ENCODE measurements at places on chromosomes 3 and 15.

- no peak for DNase-seq
These were observed 33.0 kb downstream of the LRRC2 start for GRCh38 chr3:46533091-46533490.

GRCh38 chr15:47786371-47786770 is 69.1 kb downstream of the SEMA6D start:
- DNase-seq = no peak

DNA sequence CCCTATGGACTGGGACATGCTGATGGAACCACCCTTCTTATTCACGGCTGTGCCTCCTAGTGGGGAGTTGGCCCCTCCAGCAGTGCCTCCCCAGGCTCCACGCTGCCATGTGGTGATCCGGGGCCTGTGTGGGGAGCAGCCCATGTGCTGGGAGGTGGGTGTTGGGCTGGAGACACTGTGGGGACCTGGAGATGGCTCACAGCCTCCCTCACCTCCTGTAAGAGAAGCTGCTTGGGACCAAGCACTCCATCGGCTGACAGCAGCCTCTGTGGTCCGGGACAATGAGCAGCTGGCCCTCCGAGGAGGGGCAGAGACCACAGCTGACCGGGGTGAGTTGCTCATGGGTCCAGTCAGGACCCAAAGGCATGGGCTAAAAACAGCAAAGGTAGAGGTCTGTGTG is 9.1 kb downstream of the ALG3 start:
- DNase-seq = no peak

DNA sequence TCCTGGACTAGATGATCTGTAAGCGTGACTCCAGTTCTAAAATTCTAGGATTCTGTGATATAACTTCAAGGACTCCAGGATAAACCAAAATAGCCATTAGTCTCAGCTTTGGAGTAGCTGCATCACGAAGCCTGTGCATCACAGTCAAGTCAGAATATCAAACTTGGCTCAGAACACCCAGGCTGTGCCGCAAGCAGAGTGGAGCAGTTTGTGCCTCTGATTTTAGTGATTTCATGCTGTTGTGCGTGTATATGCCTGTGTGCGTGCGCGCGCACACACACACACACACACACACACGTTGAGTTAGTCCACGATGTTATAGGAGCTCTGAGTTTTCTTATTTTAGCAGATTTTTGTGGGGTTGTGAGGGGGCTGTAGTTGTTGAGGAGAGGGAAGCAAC is 356.6 kb upstream of the KCNH8 start:
- no peak for DNase-seq

GRCh38 chr15:65377976-65378366 is at the start of gene IGDCC3:
Gene IGDCC3 (minus strand): TSS chr15:65378002. CDS start chr15:65377788, 214 bp downstream.
- DNase-seq = peak; percentile 62

DNA sequence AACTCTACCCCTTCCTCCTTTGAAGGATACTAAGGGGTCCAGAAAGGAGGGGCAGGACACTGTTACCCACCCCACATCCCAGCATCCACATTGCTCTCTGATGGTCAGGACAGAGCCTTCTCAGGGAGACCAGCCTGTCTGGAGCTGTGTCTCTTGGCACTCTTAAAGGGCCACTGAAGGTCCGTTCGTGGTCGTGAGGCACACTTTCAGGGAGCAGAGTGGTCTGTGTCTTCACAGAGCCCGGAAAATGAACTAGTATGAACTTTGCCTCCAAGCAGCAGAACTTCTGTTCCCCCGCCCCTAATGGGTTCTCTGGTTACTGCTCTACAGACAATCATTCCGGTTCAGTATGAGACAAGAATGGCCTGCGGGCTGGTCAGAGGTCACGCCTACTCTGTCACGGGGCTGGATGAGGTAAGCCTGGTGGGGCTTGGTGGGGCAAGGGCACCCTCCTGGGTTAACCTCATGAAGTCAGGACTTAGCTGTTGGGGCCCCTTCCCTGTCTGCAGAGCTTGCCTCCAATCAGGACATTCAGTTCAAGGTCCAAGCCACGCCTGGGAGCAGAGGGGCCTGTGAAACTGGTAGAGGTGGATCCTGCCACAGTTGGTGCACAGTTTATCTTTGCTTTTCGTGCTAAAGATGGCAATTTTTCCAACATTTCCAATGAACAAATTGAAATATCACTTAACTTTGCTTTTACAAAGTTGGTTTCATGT is 33.2 kb downstream of the CAPN3 start:
- DNase-seq = no peak

GRCh38 chr15:57692709-57693108 is 13.8 kb upstream of the POLR2M start:
- no peak for DNase-seq

DNA sequence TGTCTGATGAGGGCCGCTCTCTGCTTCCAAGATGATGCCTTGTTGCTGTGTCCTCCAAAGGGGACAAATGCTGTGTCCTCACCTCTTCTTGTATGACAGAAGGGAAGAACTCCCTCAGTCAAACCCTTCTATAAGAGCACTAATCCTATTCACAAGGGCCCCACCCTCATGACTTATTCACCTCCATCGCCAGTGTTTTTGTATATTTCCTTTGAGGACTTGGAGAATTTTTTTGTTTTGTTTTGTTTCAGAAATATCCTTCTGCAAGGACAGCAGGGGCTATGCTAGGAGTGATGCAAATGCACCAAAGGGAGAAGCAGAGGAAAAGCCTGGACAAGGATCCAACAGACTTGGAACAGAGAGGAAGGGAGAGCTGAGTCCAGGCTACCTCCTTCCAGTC is 214.4 kb downstream of the TLE3 start:
- no peak for DNase-seq

DNA sequence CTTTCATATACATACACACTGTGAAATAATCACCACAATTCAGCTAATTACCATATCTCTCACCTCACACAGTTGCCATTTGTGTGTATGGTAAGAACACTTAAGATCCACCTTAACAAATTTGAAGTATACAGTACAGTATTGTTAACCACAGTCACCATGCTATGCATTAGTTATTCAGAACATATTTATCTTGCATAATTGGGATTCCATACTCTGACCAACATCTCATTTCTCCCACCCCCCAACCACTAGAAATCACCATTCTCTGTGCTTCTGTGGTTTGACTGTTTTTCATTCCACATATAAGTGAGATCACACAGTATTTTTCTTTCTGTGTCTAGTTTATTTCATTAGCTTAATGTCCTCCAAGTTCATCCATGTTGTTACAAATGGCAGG is 247.7 kb upstream of the CTNNB1 start:
- DNase-seq = no peak

- no peak for DNase-seq
These were observed 15.1 kb downstream of the EHD4 start for GRCh38 chr15:41957021-41957897.

DNA sequence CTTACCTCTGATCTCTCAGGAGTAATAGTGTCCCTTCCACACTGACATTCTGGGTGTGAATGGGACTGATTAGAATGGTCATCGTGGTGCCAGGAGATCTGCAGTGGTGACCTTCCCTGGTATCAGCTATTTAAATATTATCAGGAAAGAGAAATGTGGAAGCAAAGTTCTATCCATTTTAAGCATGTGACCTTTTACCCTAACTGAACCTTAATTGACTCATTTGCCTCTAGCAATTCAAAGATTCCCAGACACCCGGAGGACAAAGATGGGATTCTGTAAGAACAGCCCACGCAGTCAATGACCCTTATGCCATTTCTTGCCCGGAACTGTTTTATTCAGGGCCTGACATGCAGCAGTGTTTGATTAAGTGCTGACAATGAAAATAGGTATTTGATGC is 10.3 kb downstream of the LIPC start:
- no peak for DNase-seq

DNA sequence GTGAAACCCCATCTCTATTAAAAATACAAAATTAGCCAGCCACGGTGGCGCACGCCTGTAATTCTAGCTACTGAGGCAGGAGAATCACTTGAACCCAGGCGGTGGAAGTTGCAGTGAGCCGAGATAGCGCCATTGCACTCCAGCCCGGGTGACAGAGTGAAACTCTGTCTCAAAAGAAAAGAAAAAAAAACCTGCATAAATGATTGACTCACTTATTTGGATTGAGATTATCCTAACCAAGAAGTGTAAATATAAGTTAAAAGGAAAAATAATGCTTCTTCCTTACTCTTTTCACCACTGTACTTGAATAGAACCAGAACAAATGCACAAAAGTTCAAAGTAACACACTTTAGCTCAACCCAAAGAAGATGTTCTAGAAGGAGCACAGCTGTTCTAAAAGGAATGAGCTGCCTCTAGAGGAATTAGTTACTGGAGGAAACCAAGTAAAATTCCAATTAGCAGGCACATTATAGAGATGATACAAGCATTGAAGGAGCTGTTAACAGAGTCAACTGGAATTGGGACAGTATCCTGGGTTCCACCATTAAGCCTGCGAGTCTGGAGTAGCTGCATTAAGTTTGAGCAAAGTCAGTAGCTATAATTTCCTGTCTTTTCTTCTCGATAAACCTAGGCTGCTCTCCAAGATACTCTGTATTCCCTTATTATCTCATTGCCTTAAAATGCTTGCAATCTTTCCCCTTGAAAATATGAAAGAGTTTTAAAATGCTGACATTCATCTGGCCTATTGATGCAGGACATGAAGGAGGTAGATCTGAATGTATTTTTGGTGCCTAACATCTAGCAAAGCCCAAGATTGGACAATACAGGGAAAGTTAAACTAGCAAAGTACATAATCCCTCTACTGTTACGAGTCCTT is 9.5 kb downstream of the MTHFS start:
- DNase-seq = no peak

DNA sequence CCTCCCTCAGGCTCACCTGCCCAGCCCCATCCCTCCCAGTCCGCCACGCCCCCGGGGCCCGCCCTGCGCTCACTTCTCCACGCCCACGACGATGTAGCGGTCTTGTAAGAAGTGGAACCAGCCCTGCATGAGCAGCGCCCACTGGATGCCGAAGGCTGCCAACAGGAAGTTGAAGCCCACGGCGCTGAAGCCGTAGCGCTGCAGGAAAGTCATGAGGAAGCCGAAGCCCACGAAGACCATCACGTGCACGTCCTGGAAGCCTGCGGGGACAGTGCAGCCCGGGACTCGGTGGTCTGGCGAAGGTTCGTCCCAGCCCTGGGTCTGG is 9.7 kb downstream of the RHCG start:
- DNase-seq = no peak
